ENCODE measurements at places on chromosomes 12 and 14.
A peak's percentile ranks its signal among the peaks of the same experiment; 100 is the strongest.

DNA sequence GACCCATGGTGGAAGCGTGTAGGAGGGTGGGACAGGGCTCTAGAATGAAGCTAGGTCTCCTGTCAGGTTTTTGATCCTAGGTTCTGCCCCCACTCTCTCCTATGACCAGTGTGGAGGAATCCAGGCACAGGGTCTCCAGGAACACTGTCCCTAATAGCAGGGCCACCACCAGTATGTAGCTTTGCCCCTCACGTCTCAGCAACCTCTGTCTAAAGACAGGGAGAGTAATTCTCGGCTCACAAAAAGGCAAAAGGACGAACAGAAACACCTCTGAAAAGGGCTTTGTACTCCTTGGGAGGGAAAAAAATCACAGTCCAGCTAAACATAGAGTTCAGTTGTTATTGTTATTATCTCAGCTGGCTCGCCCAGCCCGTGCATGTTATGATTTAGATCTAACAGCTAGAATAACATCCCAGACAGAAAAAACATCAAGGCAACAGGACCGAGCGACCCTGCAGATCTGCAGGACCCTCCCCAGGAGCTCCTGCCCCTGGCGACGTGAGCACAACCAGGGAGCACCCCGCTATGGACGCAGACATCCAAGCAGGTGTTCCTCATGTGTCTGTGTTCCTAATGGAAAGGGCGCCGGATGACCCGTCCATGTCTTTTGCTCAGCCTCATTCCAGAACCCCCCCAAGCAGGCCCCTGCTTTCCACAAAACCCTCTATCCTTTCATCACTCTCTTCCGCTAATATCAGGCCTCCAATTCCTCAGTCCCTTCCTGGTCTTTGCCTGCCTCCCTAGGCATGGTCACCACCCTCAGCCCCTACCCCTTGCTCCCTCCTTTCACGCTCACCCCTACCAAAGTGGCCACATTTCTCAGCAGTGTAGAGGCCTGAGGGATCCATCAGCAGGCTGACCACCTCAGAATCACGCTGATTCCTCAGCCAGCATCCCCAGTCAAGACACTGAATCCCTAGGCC lies 14.2 kb upstream of the SLC6A12 start:
- DNase-seq, result no peak

DNA sequence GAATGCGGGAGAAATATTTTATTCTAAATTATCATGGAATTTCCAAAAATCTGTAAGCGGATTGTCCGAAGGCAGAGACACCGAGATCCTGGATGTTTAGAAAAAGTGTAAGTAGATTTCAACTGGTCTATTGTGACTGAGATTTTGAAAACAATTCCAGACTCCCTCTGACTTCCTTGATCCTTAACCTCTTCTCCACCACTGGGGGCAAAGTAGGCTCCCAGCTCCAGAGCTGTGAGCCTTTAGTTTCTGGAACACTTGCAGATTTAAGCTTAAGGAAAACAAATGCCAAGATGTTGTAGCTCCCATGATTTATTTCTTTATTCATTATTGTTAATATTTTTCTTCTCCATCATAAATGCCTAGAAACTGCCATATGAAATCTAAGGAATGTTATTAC lies 1320.5 kb upstream of the SEL1L start:
- DNase-seq, result no peak

DNA sequence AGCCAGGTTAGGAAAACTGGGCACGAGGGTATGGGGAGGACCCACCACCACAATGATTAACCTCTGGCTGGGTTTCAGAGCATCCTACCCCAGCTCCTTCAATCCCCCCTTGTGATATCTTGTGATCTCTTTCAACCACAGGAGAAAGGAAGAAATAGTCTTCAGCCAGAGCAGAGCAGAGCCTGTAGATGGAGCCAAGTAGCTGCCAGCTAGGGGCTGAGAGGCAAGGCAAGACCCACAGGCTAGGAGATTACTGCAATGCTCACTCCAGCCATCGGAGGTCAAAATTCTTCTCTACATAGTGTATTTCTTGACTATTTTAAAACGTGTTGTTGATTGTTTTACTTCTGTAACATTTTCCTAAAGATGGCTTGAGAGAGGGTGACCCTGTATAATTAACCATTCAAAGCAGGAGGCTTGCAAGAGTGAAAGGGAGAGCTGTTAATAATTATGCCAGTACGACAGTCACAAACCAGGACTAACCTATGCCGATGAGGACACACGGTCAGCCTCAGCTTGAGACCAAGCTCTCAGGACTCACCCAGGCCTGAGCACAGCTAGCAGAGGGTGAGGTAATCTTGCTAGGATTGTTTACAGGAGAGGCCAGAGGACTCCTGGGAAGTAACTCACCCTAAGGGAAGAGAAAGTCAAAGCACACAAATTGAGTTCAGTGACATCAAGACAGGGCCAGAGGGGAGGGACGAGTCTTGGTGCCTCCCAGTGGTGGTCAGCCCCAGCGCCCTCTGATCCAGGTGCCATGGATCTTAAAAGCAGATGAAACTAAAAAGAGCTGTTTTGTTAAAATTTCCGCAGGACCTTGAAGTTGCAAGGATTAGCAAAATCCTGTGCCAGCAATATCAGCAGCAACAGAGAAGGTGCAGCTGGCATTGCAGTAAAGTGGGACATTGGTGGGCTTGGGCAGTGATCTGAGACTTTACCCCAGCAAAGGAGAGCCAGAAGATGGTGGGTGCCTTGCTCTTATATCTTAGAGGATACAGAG lies 29.8 kb upstream of the CDKN3 start:
- peak; percentile 76 for DNase-seq

DNA sequence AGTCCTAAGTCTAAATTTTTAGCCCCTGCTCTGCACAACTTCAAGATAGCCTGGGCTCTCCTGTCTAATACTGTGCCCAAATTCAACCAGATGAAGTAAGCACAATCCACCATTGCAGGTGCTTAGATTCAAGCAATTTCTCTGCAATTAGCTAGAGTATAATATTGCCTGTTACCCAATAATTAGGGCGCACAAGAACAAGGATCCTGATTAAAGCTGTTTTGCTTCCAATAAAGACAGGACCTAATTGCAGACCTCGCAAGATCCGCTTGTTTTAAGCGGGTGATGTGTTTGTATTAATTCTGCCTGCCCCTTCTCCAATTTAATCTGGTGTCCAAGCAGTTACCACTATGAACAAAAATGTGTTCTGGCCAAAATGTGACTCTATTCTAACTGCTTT lies 1268.9 kb upstream of the TMEM132C start:
- DNase-seq, result no peak

DNA sequence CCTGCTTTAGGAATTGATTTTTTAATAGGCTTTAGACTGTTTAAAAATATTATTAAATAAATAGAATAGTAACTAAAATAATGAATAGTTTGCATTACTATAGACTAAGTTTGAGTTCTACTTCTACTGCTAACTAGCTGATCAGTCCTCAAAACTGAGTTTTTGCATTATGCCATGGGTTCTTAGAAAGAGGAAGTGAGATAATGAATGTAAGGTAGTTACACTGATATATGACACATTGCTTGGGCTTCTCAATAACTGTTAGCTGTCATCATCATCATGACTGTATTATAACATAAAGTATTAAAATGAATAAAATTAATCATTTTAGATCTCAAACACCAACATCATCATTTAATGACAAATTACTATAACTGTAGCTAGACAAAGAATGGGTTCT lies 949.7 kb downstream of the TRHDE start:
- DNase-seq, result no peak

GRCh38 chr12:562634-563033 lies 100.6 kb downstream of the NINJ2 start:
- no peak for DNase-seq

DNA sequence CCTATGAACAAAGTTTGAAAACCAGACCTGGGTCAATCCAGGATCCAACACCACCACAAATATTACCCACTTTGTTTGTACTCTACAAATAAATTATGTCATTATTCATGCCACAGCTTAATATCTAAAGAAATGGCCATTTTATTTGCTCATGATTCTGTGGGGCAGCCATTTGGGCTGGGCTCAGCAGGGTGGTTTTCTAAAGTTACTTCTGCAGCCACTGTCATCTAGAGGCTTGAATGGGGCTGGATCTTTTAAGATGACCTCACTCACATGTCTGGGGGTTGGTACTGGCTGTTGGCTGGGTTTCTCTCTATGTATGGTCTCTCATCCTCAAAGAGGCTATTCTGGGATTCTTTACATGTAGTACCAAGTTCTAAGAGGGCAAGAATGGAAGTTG lies 96.2 kb downstream of the VCPKMT start:
- no peak for DNase-seq

DNA sequence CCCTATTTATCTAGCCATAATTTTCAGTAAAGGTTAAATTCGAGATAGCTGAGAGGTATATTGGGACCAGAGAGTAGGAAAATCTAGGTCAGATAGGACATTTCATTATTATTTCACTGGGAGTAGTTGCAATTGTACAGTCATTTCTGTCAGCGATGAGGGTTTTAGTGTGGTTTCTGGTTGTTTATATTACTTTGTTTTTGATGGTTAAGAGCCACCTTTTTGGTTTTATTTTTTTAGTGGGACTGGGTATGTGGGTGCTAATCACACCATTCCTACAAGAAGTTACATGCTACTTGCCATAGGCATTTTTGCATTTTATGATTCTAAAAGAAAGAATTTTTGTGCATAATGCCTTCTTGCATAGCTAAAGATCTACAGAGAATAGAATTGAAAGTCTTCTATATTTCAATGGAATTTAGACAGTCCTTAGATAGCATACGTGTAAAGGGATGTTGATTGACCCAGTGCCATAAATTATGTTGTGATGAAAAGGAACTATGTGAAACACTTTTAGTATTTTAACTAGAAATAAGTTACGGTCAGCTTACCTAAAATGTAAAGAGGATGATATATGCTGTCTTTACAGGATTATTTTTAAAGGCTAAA lies 85.2 kb downstream of the KTN1 start:
- DNase-seq, result no peak

- no peak for DNase-seq
These were observed 6.3 kb downstream of the SLC7A8 start for GRCh38 chr14:23177181-23177580.

DNA sequence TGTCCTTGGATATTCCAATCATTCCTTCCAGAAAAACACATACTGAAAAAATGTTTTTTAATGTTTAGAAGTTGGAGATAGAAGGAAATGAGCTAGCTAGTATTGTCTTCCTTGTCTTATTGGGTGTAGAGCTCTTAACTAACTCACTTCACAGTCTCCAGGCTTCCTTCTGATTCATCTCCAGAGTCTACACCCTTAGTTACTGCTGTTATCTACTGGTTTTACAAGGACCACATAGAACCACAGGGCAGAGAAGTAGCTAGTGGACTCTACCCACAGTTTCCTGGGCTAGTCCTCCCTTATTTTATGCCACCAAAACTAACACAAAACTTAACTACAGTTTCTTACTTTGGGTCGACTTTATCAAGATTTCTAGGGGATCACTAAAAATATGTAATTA lies 31.0 kb upstream of the DHRS4 start:
- no peak for DNase-seq

DNA sequence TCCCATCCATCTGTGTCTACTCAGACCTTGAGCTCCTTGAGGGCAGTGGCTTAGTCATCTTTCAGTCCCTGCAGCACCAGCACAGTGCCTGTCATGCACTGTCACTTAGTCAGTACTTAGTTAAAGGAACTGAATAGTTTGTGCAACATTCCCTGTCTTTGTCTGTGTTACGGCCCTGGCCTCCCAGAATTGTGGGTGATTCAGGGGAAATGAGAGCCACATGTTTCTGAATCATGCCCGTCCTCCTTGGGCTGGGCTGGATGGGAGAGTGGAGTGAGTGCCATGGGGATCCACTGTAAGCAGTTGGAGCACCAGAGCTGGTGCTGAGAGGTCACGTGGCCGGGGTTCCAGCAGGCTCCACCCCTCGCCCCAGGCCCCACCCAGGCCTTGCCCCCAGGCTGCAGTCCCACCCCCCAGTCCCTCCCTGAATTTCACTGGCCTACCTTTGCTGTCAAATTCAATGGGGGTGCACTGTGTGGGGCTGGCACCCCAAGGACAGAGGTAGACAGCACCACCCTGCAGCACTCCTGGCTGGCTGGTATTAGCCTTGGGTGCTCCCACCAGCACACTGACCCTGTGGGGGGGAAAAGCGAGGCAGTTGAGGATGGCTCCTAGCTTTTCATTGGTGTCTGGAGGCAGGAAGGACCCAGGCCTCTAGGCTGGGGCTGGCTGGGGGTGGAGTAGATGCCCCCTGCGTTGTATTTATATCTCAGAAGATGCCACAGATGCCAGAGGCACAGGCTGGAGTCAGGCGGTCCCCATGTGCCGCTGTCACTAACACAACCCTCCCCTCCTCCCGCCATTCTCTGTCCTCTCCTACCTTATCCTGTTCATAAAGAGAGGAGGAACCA lies 7.5 kb downstream of the ITGA5 start:
- no peak for DNase-seq

DNA sequence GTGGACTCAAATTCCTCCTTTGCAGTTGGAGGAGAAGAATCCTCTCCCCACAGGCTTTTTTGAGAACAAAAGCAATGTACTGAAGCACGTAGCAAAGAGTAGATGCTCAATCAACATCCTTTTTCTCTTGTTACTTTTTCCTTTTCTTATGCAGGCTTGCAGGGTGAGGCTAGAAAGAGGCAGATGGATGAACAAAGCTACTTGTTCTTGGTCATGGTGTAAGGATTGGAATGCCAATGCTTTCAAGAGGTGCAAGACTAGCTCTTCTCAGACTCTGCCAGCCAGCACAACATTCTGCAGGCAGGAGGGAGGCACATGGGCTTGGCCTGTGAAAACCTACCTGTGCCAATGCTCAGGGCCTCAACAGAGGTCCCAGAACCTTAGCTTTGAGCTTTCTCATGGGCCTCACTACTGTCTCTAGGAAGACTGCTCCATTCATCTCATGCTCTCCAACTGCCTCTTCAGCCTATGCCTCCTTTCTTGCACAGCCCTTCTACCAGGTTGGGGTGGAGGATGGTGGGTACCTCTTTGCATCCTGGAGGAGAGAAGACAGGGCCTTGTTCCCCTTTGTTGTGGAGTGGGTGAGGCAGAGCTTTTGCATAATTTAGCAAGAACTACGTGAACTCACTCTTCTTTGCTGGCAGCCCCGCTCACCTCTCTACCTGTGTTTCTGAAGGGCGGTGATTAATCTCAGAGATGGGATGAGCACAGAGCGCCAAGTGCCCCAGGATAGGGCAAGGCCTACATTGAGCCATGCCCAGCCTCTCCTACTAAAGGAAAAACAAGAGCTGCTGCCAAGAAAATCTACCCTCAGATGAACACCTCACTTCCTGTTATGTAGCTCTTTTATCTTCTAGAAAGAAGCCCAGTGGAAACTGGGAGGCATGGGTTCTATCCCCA lies 1119.7 kb downstream of the VRK1 start:
- DNase-seq, result no peak

- no peak for DNase-seq
These were observed 52.4 kb downstream of the NTN4 start for GRCh38 chr12:95738024-95738611.

All from D341Med (cell line).